Gastroesophageal sphincter (tissue), 4 donors: ENCODE measurements at places on chromosomes 16 and 17.

- no peak for ATAC-seq
Measured at GRCh38 chr17:82225368-82226029, 3.3 kb upstream of the SLC16A3 start.

GRCh38 chr16:3654249-3654991 lies at the start of gene DNASE1:
TSS of gene DNASE1 (plus strand) at chr16:3654691. CDS start at chr16:3655374, 683 bp downstream.
- ATAC-seq, result peak; percentile 65

DNA sequence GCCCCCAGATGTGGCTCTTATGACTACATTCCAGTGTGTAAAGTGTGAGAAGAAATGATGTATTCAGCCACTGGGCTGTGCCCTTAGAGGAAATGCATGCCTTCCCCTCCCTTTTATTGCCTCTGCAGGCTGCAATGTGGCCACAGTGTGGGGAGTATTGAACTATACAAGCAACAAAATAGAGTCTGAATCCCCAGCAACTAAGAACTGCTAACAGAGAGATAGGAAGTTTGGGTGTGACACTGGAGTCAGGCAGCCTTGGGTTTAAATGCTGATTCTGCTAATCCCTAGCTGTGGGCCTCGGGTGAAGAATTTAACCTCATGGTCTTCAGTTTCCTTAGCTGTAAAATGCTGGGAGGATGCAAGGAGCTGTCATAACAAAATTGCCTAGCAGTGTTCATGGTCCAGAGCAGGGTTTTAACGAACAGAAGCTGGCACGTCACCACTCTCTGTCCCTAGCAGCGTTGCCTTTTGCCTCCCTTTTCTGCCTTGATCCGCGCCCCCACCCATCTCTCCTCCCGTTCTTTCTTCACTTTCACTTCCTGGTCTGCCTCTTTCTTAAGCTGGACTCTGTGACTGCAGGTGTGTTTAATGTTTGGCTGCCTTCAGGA lies 50.3 kb downstream of the KPNA2 start:
- ATAC-seq, result peak; percentile 39

DNA sequence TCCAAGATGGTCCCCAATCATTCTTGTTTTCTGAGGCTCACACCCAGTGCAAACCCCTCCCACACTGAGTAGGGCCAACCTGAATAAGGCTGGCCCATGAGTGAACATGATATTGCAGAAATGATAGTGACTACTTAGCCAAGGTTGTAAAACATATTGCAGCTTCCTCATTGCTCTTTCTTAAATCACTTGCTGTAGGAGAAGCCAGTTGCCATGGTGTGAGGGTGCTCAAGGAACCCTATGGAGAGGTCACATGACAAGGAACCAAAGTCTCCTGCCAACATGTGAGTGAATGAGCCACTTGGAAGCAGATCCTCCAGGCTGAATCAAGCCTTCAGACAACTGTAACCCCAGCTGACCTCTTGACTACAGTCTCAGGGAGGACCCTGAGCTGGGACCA lies 191.4 kb downstream of the RGS9 start:
- ATAC-seq, result no peak

- no peak for ATAC-seq
Measured at GRCh38 chr16:59058250-59058649, 324.1 kb upstream of the GOT2 start.

- no peak for ATAC-seq
Measured at GRCh38 chr17:3916825-3917224, 560 bp upstream of the P2RX1 start.

GRCh38 chr17:69928611-69929010 lies 146.4 kb upstream of the KCNJ16 start:
- no peak for ATAC-seq

DNA sequence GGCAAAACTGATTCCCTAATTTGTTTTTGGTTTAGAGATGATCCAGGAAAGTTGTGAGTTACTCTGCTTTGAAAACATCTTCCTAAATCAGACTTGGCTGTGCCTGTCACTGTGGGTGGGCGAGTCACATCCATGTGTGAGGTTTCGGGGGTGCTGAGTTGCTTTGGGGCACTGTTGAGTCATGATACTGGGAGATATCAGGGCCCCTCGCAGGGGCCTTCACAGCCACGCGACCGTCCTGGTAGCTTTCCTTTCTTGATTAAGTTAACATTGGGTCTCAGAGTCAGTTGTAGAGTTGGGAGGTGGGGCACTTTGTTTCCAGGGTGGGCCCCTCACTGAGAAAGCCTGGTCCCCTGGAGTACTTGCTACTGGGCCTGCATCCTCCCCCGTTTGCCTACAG lies 58.3 kb upstream of the LGALS9 start:
- ATAC-seq, result no peak

DNA sequence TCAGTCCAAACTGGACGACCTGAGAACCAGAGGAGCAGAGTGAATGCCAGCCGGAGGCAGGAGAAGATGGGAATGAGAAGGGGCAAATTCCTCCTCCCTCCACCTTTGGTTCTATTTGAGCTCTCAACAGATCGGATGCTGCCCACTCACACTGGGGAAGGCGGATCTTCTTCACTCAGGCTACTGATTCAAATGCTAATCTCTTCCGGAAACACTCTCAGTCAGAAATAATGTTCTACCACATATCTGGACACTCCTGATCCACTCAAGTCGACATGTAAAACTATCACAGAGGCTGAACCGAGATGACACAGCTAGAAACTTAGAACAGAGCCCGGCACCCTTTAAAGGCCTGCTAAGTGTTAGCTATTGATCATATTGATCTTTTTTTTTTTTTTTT lies 57.4 kb upstream of the GRIN2A start:
- ATAC-seq, result no peak

GRCh38 chr16:89712274-89712781 lies 8.4 kb downstream of the VPS9D1 start:
- ATAC-seq, result no peak

GRCh38 chr17:45073414-45074070 lies 12.4 kb downstream of the NMT1 start:
- ATAC-seq, result peak; percentile 96

- no peak for ATAC-seq
Measured at GRCh38 chr17:81890447-81891302, 711 bp downstream of the ALYREF start.

- ATAC-seq, result no peak
Measured at GRCh38 chr17:28959471-28959871, 8.2 kb upstream of the PHF12 start.

DNA sequence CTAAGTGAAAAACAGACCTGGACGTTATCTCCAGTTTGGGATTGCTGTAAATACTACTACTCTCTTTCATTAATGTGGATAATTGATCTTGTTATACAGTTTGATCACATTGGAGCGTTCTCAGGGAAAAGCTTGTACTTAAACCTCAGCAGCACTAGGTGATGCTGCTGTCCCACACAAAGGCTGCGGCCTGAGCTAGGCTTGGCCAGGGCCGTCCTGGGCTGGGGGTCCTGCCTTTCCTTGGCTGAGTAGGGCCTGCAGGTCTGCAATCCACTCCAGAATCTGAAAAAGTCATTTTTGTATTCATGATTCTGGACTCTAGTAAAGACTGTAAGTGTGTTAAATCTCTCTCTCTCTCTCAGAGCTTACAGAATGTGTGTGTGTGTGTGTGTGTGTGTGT lies 23.7 kb upstream of the PMFBP1 start:
- ATAC-seq, result no peak

DNA sequence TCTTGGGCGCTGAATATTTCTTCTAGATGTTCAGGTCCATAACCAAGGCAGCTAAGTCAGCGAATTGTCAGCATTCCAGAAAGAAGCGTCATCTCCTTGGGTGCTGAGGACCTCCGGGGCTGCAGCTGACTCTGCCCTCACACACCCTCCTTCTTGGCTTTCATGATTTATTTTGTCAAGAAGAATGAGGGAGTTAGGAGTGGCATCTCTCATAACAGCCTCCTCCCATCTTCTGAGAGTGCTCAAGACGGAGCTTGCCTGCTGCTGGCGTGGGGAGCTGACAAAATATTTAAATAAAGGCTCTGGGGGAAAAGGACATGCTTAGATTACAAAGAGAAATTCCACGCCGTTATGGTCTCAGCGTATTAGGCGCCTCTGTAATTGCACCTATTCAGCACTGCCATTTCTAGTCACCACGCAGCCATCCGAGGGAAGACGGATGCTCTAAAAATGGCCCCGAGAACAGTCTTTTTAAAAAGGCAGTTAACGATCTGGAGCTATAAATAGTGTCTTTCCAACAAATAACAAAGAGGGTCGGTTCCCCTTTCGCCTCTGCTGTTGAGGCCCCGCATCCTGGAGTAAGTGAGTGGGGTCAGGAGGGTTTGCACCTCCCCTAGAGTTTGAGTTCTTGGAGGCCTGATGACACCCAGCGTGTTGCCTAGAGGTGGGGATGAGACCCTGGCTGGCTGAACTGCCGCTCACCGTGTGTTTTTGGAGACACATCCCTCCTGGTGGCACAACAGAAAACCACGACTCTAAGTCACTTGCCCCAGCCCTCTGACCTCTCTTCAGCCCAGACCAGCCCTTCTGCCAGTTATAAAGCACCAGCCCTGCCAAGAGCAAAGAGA lies 187.0 kb downstream of the CCDC182 start:
- peak; percentile 36 for ATAC-seq

DNA sequence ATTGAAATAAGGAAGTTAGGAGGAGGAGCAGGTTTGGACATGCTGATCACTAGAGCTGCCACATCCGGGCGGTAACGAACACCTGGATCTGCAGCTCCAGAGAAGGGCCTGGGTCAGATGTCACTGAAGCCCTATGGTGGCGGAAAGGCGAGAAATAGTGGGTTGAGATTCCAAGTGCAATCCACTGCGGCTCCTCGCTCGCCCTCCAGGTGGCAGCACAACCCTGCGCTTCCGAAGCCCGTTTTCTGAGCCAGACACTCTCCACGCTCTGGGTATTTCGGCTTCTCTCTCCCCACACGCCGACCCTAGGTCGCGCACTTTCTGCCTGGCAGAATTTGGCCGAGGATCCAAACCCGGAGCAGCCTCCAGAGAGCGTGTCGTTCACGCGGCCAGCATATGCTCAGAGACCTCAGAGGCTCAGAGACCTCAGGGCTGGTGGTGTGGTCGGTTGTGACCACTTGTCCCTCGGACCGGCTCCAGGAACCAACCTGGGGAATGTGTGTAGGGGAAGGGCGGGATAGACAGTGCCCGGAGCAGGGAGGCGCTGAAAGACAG lies 922 bp upstream of the SLC2A4 start:
- peak; percentile 70 for ATAC-seq

DNA sequence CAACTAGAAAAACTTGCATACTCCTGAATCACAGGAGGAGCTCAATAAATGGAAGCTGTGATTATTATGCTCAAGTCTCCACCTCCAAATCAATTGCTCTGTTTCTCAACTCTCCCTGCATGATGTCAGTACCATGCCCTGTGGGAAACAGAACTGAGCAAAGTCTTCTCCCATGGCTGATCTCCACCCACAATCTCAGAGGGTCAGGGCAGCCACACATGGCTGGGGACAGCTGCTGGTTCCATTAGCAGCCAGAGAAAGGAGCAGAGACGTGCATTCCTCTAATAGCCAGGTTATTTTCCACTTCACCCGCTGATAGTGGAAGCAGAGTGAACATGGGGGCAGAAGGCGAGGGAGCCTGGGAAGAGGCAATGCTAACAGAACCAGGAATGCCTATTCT lies 85.5 kb upstream of the TMEM132E start:
- no peak for ATAC-seq

- ATAC-seq, result no peak
Measured at GRCh38 chr17:81131486-81132196, 33.7 kb upstream of the PVALEF start.

DNA sequence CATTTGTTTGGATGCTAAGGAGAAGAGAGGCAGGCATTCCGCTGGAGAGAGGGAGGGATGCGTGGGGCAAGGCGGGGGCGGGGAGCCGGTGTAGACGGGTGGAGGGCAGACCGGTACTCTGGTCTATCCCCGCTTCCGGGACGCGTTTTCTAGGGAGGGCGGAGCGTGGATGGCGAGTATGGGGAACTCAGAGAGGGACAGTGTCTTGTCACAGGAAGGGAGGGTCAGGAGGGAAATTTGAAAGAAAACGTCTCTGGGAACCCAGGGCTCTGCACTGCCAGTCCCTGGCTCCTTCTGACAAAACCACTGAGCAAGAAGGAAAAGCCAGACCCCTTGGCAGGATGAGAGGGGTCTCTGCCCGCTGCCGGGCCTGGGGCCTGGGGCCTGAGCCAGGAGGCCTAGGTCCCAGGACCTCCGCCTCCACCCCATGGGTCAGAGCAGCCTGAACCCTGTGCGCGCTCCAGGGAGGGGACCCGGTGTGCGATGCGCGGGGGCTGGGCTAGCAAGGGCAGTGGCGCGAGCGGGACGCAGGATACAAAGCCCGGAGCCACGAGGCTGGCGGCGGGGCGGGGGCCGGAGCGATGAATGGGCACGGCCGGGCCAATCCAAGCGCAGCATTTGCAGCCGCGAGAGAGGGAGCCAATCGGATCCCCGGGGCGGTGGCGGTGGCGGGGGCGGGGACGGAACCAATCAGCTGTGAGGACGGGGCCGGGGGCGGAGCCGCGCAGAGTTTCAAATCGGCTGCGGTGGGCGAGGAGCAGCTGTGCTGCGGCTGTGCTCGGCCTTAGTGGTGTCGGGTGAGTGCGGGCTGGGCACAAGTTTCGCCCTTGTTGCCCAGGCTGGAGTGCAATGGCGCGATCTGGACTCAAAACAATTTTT lies at the start of gene PIMREG:
PIMREG (plus strand) TSS at position 764 of the 879 bp plus-strand sequence. CDS start 656 bp downstream, outside the sequence.
- peak; percentile 99 for ATAC-seq

- ATAC-seq, result peak; percentile 89
Measured at GRCh38 chr17:81959362-81960129, 1.4 kb downstream of the NOTUM start.

- peak; percentile 60 for ATAC-seq
Measured at GRCh38 chr17:79026376-79027273, 2.7 kb downstream of the C1QTNF1 start.

DNA sequence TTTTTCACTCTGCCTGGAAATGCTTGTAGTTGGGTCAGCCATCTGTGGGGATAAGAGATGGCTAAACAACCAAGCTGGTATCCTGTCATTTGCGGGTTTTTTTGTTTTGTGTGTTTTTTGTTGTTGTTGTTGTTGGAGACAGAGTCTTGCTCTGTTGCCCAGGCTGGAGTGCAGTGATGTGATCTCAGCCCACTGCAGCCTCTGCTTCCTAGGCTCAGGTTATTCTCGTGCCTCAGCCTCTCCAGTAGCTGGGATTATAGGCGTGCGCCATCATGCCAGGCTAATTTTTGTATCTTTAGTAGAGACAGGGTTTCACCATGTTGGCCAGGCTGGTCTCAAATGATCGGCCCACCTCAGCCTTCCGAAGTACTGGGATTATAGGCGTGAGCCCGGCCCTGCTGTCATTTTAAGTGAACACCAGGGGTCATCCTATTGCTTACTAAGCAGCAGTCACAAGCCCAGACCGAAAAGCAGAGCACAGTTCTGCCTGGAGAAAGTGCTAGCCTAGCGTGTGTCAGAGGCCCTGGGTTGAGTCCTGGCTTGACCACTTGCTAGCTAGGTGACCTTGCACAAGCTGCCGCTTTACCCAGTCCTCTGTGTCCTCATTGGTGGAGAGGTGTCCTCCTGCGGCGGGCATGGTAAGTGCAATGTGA lies 4.6 kb downstream of the SMCR8 start:
- ATAC-seq, result no peak

- no peak for ATAC-seq
Measured at GRCh38 chr16:66107661-66108060, 258.8 kb upstream of the CDH5 start.

DNA sequence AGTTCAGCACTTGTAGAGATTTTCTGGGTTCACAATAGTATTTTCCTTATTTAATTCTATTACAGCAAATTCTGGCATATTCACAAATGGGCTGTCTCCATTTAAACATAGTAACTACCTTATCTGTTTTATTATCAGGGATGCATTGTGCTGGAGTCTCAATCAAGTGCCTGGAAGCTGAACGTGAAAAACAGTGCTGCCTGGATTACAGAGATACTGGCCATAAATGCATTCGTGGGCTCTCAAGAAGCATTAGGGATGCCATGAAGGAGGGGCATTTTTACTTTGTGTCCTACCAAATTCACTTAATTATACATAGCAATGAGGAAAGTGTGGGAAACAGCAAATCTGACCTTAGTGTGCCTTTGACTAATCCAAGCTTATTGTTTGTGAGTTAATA lies 184.6 kb downstream of the ABCC12 start:
- no peak for ATAC-seq
